NCI-H2029 (cell line): ENCODE measurements at places on chromosomes 3 and 15.
A peak's percentile ranks its signal among the peaks of the same experiment; 100 is the strongest.

- no peak for DNase-seq
Observed at GRCh38 chr3:29890801-29891200, 609.9 kb downstream of the RBMS3 start.

GRCh38 chr3:190017521-190018288 lies 103.0 kb downstream of the P3H2 start:
- DNase-seq = no peak

GRCh38 chr3:16888785-16889607 lies 4.2 kb downstream of the PLCL2 start:
- no peak for DNase-seq

- no peak for DNase-seq
Observed at GRCh38 chr3:180048103-180048502, 11.4 kb upstream of the PEX5L start.

- DNase-seq = no peak
Observed at GRCh38 chr3:71629711-71630110, 46.2 kb upstream of the FOXP1 start.

DNA sequence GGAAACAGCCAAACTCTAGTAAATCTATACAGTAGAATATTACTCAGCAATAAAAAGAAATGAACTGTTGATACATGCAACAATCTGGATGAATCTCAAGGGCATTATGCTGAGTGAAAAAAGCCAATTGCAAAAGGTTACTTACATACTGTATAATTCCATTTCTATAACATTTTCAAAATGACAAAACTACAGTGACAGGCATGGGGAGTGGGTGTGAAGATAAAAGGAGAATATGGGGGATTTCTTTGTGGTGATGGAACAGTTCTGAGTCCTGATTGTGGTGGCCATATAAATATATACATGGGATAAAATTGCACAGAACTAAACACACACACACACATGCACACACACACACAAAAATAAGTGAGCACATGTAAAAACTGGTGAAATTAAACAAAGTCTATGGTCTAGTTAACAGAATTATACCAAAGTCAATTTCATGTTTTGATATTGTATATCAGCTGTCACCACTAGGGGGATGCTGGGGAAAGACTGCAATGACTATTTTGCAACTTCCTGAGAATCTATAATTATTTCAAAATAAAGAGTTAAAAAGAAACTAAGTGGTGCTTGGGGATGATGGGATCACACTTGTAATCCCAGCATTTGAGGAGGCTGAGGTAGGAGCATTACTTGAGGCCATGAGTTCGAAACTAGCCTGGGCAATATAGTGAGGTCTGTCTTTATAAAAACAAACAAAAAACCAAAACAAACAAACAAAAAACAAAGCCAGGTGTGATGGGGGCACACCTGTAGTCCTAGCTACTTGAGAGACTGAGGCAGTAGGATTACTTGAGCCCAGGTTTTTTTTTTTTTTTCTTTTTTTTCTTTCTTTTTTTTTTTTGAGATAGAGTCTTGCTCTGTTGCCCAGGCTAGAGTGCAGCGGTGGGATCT lies 66.0 kb downstream of the SPTSSB start:
- no peak for DNase-seq

DNA sequence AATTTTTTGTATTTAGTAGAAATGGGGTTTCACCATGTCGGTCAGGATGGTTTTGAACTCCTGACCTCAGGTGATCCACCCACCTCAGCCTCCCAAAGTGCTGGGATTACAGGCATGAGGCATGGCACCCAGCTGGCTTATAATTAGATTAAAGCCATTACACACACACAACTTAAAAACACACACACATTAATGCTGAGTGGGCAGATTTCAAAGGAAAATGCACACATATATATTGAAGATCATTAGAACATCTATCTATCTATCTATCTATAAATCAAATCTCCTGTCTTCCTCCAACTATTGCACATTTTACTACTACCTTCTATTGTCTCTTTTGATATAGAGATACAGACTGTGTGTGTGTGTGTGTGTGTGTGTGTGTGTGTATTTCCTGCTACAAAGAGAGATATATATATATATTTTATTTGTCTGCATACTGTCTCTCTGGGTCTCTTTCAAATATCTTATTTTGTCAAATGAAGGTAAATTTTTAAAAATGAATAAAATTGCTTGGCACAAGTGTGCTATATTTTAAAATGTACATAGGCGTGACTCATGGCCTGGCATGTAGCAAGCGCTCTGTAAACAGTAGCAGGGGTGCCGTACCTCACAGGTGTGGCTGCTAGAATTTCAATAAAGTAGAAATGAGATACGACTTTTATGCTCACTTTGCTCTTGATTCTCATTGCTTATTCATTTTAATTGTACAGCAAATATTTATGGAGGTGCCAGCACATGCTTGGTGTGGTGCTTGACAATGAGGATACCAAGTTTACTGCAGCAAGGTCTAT lies 655.8 kb downstream of the AGBL1 start:
- DNase-seq = no peak

GRCh38 chr15:57463360-57463759 lies 87.1 kb downstream of the CGNL1 start:
- no peak for DNase-seq

GRCh38 chr3:166013073-166013679 lies 176.0 kb upstream of the BCHE start:
- peak; percentile 5 for DNase-seq

GRCh38 chr3:4520033-4520816 lies 27.1 kb downstream of the ITPR1 start:
- DNase-seq = no peak

- no peak for DNase-seq
Observed at GRCh38 chr3:74463515-74463914, 150.9 kb downstream of the CNTN3 start.

- DNase-seq = no peak
Observed at GRCh38 chr3:25885544-25885943, 95.7 kb downstream of the OXSM start.

- no peak for DNase-seq
Observed at GRCh38 chr15:43376017-43376705, 5.3 kb downstream of the TUBGCP4 start.

- DNase-seq = no peak
Observed at GRCh38 chr3:172675441-172676193, 35.2 kb downstream of the NCEH1 start.

- DNase-seq = peak; percentile 77
Observed at GRCh38 chr3:123338620-123339061, 110.2 kb downstream of the ADCY5 start.

- no peak for DNase-seq
Observed at GRCh38 chr3:128492671-128493569, at the start of gene GATA2. TSS of gene GATA2 (minus strand) at chr3:128493201. CDS start at chr3:128487031, 6,170 bp downstream.

- no peak for DNase-seq
Observed at GRCh38 chr3:50316657-50317242, 5.8 kb downstream of the HYAL2 start.

DNA sequence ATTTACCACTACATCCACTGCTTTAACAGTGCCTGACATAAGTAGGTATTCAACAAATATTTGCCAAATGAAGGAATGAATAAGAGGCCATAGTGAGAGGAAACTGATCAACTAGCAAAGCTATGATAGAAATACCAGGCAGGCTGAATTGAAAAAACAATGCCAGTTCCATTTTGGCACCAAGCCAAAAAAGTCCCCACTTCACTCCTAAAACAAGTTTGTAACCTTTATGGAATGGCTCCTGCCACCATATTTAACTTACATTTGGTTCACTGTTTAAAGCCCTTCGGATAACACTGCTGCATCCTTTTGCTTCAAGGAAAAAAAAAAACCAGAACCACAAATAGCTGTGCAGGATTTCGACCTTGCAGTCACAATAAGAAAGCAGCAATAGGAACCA lies 166.1 kb downstream of the FRMD5 start:
- no peak for DNase-seq

DNA sequence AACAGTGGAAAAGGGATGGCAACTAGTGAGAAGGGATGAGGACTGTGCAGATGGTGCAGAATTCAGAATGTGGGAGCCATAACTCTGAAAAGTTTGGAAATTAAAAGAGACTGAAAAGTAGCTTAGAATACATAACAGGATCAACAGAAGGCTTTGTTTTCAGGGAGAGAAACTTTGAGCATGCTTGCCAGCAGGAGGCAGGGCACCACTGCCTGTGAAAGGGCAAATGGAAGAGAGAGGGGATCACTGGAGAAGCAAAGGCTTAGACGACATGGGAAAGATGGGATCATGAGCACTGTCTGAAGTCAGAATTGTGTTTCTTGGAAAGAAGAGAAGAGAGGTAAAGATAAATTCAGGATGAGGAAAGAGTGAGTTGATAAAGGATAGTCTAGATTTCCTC lies 99.6 kb downstream of the ABI3BP start:
- no peak for DNase-seq
